Activated T-helper 1 cell treated with anti-CD3 and anti-CD28 coated beads, Interleukin-12 subunit alpha, Interleukin-12 subunit beta, Interleukin-2, Interleukin-4 antibody, amounts not matched to agents 30 ng/mL and 10 ng/mL and 1 ng/mL, durations not matched to agents 14 hours and 24 hours and 36 hours (primary cell): ENCODE measurements at places on chromosomes 3 and 15.
A peak's percentile ranks its signal among the peaks of the same experiment; 100 is the strongest.

GRCh38 chr3:25335356-25335755, 92.7 kb upstream of the RARB start:
- DNase-seq, result no peak

GRCh38 chr3:133799794-133800585, 5.6 kb upstream of the SRPRB start:
- DNase-seq, result no peak

- DNase-seq, result peak; percentile 79
These were observed 42.9 kb downstream of the TBC1D2B start for GRCh38 chr15:78034495-78035191.

DNA sequence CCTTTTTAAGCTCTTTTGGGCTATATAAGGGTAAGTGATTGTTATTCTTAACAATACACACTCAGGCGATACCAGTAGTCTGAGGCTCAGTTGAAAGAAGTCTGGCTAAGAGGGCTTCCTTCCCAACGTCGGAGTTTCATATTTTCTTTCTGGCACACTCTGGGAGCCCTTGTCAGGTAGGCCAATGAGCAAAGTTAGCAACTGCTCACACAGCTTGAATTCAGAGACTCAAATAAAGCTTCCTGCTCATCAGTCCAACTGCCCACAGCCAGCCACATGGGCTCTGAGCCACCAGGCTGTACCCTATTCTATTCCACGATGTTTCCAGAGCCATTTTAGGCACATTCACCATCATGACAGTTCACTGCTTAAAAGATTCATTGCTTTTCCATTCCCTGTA, 155.1 kb upstream of the TBL1XR1 start:
- DNase-seq, result no peak

DNA sequence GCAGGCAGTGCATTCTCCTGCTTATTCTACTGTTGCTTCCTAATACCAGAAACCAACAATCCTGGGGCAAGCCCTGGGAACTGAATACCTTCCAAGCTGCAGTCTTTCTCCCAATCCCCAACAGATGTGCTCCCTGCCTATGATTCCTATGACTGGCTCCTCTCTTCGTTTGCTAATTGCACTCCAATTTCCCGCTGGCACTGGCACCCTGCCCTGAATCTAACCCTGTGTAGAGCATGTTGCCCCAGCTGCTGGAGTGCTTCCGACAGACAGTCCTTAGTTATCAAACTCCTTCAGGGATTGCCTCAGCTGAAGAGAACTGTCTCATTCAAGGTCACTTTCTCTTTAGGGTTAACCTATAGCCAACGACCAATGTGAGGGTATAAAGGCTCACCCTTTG, 214.1 kb downstream of the NECTIN3 start:
- no peak for DNase-seq

DNA sequence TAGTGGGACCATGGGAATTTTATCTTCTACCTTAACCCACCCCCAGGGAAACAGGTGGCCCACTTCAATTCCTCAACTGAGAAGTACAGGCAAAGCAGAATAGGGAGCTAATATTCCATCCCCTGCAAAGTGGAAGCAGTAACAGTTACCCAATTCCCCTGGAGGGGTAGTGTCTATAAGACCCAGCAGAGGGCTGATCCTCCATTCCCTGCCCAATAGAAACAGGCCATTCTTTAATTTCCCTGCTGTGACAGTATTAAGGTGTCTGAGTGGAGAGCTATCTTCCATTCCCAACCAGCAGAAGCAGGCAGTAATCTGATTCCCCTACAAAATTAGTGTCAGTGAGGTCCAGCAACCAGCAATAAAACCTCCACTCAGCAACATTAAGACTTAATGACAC, 219.8 kb downstream of the ULK4 start:
- no peak for DNase-seq

- DNase-seq, result no peak
These were observed 145.5 kb downstream of the WNT5A start for GRCh38 chr3:55341502-55342031.

DNA sequence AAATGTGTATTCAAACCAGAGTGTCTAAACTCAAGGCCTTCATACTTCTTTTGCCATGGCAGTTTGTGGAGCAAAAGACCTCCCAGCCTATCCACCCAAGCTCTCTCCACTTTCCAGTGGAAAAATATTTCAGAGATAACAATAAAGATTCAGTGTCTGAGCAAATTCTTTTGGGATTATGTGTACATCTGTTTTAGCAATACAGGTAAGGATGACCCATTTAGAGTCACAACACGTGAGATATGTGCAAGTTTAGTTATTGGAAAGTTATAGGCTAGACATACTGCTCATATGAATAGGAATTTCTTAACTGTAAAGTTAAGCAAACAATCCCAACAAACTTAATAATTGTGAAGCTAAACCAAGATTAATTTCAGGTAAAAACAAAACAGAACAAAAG, 174.5 kb upstream of the LRIG1 start:
- no peak for DNase-seq

DNA sequence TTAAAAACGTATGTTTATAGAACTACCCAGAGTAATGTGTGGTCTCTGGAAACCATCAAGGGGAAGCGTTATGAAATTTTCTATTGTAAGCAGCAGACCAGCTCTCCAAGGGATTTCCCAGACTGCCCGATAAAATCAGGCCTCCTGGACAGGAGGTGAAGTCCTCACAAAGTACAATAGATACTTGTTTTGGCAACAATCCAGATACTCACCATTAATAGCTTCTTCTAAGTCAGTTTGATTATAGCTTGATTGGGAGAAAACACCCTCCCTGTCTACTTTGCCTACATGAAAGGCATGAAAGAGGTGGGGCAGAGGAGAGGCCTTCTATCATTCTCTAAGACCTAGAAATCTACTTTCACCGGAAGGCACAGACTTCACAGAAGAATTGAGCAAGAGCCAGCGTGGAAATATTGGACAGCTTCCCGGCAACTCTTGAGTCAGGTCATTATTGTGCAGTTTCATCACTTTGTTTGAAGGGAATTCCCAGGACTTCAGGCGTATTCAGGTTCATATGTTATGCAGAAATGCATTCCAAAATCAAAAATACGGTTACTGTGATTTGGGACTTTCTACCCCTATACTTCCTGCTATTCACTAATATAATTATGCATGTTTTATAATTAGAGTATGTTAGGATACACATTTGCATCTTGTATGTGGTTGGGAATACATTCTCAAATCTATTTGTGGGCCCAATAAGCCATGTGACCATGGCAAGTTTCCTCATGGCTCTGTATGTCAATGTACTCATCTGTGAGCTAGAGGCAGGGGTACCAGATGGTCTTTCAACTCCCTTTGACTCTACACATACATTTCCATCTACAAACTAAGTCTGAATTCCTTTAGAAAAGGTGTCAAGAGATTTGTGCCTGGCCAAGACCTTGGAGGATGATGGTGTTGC, 103.5 kb downstream of the CD47 start:
- no peak for DNase-seq

DNA sequence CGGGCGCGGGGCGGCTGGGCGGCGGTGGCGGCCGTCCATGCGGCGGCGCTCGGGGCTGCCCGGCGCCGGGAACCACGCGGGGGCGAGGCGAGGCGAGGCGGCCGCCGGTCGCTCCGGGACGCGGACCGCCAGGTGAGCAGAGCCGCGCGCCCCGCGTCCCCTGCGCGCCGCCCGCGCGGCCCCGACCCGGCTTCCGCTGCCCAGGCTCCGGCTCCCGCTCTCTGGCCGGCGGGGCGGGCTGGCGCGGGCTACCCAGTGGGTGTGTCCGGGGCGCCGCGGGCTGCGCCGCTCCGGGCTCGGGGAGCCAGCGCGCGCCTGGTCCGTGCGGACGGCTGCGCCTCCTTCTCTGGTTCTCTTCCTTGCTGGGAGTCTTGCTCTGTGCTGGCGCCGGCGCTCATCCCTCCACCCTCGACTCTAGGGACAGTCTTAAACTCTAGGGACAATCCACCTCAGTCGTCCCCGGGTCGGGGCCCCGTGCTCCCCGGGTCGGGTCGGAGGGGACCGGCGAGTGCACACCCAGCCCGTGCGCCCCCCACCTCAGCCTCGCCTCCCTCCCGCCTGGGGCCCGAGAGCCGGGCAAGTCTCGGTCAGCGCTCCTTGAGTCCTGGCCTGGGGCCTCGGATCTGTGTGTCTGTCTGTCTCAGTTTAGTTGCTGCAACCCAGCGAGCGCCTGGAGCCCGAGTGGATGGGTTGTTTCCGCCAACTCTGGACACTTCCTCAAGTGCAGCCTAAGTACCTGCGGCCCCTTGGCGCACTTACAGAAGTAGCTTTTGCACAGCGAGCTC, 488 bp downstream of the THSD4 start:
- no peak for DNase-seq

GRCh38 chr3:194281766-194282165, 69.4 kb downstream of the CPN2 start:
- DNase-seq, result no peak

DNA sequence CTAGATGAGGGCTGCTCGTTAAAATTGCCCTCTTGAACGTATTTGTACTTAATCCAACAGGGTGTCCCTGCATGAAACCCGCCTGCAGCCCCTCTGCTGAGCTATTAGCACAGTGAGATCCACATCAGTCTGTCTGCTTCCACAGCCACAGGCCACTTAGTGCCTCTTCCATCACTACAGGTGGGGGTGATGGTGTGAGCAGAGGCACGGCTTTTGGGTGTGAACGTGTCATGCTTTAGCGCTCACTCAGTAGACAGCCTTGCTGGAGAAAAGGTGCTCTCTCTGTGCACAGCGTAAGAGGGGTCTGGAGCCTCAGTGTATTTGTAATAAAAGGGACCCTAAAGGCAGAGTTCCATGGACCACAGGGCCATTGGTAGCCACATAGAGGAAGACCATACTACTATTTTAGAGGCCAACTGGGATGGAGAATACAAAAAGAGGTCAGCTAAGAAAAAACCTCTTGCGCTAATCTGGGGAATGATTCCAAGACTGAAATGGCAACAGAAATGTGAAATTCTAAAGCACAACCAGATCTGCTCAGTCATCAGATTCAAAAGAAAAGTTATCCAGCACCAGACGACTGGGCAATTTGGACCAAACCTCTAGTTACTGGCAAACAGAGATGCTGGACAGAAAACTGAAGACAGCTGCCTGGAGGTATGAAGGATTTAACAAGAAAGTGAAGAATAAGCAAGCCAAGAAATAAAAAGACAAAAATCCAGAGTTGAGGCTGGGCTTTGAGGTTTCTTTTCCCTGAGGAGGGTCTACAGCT, 120.2 kb downstream of the ATP10A start:
- no peak for DNase-seq

- DNase-seq, result no peak
These were observed 132.3 kb downstream of the LRRK1 start for GRCh38 chr15:101051291-101052030.

DNA sequence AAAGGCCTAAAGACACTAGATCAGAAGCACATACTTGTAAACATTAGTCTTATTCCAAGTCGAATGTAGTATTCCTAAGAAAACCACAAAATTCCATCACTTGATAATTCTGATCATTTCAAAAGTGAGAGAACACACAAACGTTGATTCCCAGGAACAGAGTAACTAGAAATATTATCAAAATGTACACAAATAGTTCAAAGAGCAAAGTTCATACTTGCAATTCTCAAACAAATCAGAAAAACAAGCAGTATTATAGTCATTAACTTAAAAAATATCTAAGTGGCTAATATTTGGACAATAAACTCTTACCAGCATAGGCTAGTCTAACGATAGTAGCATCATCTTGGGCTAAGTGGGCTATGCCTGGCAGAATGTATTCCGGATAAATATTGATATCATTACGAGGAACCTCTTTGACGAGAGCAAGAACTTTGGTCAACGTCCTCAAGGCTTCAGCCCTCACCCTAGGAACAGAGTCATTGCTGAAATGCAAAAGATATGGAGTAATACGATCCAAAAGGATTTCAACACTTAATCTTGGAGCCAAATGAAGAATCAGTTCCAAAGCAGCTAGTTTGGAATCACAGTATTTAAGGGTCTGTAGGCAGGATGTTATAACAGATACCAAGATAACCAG, 13.3 kb downstream of the PIK3R4 start:
- no peak for DNase-seq

GRCh38 chr3:16252243-16252978, 12.3 kb downstream of the DPH3 start:
- DNase-seq, result no peak

- DNase-seq, result no peak
These were observed 1.2 kb downstream of the CLN6 start for GRCh38 chr15:68228143-68228970.

DNA sequence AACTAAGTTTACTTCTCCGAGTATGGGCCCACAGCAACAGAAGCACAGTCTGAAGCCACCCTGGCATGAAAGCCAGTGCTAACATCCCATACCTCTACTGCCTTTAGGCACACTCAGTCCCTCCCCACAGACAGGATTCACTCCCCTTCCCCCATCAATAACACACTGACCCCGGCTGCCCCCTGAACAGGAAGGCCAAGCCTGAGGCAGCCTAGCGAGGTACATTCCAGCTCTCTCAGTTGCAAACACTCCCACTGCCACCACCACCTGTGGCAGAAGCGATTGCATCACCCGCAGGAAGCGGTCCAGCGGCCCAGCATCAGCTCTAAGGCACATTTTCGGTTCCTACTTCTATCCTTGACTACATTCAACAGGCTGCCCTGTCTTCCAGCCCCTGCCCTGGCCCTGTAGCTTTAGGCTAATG, 7.0 kb upstream of the BMF start:
- DNase-seq, result peak; percentile 61

DNA sequence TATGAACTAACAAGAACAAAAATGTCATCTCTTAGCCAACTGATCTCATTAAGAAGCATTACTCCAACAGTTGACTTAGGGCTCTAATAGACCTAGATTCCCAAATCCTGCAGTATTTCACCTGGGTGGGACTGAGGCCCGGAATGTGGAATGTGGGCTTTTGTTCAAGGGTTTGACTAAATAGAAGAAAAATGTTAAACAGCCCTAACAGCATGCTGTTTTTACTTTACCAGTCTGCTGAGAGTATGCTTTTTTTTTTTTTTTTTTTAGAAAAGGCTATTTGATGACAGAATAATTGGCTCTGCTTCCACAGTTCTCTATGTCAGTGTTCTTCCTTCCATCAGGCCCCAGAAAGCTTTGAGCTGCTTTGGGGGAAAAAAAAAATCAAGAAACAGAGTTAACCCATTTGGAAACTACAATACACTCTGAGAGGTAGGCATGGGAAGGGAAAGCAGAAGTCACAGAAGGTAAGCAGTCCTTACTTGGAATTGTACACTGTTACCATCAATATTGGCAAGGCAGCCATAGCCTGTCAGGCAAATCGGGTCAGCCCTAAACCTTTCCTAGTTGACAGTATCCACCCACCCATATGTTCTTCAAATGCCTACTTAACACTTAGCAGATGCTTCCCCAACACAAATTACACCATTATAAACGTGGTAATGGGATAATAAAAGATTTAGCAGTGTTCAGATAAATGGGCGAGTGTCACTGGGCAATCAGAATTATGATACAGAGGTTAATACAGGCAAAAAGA, 224.2 kb downstream of the CNTN3 start:
- no peak for DNase-seq

- DNase-seq, result no peak
These were observed 41.9 kb downstream of the CACNA1D start for GRCh38 chr3:53536282-53536681.

- no peak for DNase-seq
These were observed 56.7 kb upstream of the MAGI1 start for GRCh38 chr3:66095295-66096001.

- DNase-seq, result no peak
These were observed 42.0 kb upstream of the SACM1L start for GRCh38 chr3:45647148-45647619.

GRCh38 chr3:177026505-177027277, 170.6 kb downstream of the TBL1XR1 start:
- no peak for DNase-seq
